ENCODE measurements at places on chromosomes 11 and 22.

DNA sequence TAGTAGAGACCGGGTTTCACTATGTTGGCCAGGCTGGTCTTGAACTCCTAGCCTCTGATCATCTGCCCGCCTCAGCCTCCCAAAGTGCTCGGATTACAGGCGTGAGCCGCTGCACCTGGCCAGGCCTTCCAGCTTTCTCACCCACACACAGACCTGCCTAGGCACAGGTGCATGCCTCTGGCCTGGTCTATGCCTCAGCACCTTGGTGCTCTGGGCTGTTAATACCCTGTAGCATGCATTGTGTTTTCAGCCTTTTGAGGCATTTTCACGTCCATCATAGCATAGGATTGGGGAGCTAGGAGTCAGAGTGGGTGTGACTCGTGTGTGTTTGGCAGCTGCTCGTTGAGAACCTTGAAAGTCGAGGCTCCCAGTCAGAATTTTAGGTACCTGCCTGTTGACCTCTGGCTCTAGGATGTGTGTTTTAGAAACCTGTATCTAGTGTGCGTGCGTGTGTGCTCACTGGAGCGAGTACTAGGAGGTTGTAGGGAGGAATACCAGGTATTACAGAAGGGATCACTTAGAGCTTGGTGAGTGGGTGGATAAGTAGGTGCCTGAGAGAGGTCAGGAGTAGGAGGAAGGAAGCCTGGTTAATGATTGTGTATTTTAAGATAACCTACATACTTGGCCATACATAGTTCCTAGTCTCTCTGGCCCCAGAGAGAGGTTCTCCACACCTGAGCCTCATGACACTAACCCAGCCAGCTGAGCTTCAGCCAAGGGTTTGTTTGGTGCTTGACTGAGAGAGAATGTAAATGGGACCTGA is 20.0 kb downstream of the CRKL start:
- no peak for DNase-seq

GRCh38 chr22:31544481-31545480 is 48.4 kb downstream of the SFI1 start:
- DNase-seq, result no peak

DNA sequence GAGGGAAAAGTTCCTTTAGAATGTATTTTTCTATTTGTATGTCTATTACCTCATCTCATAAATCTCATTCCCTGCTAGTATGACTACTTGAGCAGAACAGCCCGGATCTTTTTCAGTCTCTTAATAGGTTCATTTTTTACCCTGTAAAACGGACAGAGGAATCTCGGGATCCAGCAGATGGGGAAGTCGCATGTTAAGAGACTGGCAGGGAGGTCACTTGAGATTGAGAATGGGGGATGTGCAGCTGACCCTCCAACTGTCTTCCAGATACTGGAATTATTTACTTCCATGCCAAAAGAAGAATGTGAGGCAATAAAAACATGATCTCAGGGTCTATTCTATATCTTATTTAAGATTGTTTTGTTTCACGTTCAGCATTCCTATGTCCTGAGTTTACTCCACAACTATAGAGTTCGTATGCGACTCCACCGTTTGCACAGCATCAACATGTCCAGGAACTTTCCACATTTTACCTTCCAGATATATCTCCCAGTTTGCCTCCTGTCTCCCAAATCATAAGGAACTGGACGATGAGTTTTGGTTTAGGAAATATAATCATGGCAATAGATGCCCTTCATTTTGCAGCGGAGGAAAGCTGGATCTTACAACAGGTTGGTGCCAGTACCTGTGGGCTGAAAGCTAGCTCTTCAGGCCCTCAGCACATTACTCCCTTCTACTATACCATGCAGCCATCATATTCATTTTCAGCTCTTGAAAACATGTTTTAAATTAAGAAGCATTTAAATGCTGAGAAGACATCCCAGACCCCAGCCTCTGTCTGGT is 181.5 kb downstream of the MAML2 start:
- no peak for DNase-seq

DNA sequence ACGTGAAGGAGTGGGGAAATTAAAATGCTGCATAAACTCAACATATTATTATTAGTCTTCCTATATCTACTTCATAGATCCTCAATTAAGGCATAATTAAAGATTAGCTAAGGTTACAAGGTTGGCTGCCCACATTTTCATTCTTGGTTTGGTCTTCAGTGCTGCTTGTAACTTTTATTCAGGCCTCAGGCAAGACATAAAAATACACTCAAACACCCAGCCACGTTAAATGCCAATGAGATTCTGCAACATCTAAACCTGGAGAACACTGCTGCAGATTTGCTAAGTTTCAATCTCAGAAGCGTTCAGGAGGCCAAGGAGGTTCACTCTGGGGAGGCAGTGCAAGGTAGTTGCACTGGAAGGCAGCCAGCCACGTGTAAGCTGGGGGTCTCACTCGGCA is 358.7 kb upstream of the NARS2 start:
- DNase-seq, result no peak

- no peak for DNase-seq
These were observed 82.2 kb upstream of the GRK3 start for GRCh38 chr22:25482091-25482760.

GRCh38 chr22:43260331-43261231 is 73.6 kb upstream of the TTLL12 start:
- DNase-seq, result no peak

- DNase-seq, result no peak
These were observed 6.2 kb downstream of the SC5D start for GRCh38 chr11:121298774-121299173.

- DNase-seq, result peak; percentile 19
These were observed 7.2 kb downstream of the ARSA start for GRCh38 chr22:50620593-50621355.
